Right lobe of liver (tissue), 6 donors: ENCODE measurements at places on chromosomes 1 and 21. TPM values are rescaled to one million over a fixed set of nuclear protein-coding genes. Genes with fewer than 3 reads are reported as not detected.

KCNH1 gene
- total RNA-seq = not detected

PYHIN1 gene
- total RNA-seq = 0.22 TPM

LCE3D gene
- total RNA-seq = not detected

GRIK3 gene
- total RNA-seq = not detected

RGS4 gene
- total RNA-seq = 0.67 TPM

NT5C1A gene
- total RNA-seq = not detected

ACTN2 gene
- 0.71 TPM for total RNA-seq

CA14 gene
- total RNA-seq = 0.20 TPM

CFAP141 gene
- total RNA-seq = not detected

RGS18 gene
- total RNA-seq = 2.3 TPM

NUP210L gene
- total RNA-seq = not detected

SH2D1B gene
- 0.17 TPM for total RNA-seq

PPM1J gene
- total RNA-seq = 1.2 TPM

TMEM269 gene
- 0.07 TPM for total RNA-seq

AMY1A gene
- not detected for total RNA-seq

EDARADD gene
- 0.59 TPM for total RNA-seq

BSND gene
- total RNA-seq = not detected

TNNI3K gene
- not detected for total RNA-seq

SZRD1 gene
- 57.8 TPM for total RNA-seq

GSTM1 gene
- 248 TPM for total RNA-seq

CFAP74 gene
- 0.32 TPM for total RNA-seq

HSD3B1 gene
- total RNA-seq = not detected

HTR1D gene
- not detected for total RNA-seq

EFNA3 gene
- total RNA-seq = 2.3 TPM

PBX1 gene
- 3.9 TPM for total RNA-seq

VAMP4 gene
- total RNA-seq = 6.5 TPM

FOXO6 gene
- 0.12 TPM for total RNA-seq

OLFML3 gene
- 1.8 TPM for total RNA-seq

EXTL1 gene
- not detected for total RNA-seq

SNX7 gene
- total RNA-seq = 11.2 TPM

FAM89A gene
- 3.7 TPM for total RNA-seq

IRF2BP2 gene
- total RNA-seq = 51.6 TPM

SPRR2A gene
- total RNA-seq = not detected

MR1 gene
- 5.7 TPM for total RNA-seq

SPATA6 gene
- 5.7 TPM for total RNA-seq

KLF17 gene
- total RNA-seq = not detected

ZBED6 gene
- total RNA-seq = 24.1 TPM

NBPF14 gene
- total RNA-seq = 15.6 TPM

OR2AK2 gene
- not detected for total RNA-seq

CYP4Z1 gene
- 0.64 TPM for total RNA-seq

SCAF4 gene
- 12.3 TPM for total RNA-seq

MYCL gene
- total RNA-seq = 0.75 TPM

RUNX3 gene
- total RNA-seq = 2.6 TPM

SPOCD1 gene
- not detected for total RNA-seq

ZNF695 gene
- total RNA-seq = not detected

USP21 gene
- 11.1 TPM for total RNA-seq

TBX19 gene
- 0.53 TPM for total RNA-seq

NIBAN1 gene
- 4.6 TPM for total RNA-seq

SRSF10 gene
- 45.8 TPM for total RNA-seq

LIPI gene
- total RNA-seq = not detected
